ENCODE measurements at places on chromosomes 16 and 17.

DNA sequence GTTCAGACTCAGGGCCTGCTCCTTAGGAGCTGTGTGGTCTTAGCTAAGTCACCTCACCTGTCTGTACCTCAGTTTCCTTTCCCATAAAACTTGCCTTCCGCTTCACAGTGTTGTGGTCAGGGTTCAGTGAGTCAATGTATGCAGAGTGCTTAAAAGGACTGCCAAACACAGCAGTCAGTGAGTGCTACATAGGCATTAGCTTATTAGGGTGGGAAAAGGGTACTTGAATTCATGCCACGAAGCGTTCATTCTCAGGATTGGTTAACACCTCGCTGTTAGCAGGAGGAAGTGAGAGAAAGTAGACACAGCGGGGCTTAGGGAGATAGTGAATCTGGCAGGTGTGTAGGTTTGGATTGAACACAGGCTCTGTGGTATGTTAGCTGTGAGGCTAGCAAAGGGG lies 155.2 kb downstream of the SHISA9 start:
- no peak for DNase-seq

DNA sequence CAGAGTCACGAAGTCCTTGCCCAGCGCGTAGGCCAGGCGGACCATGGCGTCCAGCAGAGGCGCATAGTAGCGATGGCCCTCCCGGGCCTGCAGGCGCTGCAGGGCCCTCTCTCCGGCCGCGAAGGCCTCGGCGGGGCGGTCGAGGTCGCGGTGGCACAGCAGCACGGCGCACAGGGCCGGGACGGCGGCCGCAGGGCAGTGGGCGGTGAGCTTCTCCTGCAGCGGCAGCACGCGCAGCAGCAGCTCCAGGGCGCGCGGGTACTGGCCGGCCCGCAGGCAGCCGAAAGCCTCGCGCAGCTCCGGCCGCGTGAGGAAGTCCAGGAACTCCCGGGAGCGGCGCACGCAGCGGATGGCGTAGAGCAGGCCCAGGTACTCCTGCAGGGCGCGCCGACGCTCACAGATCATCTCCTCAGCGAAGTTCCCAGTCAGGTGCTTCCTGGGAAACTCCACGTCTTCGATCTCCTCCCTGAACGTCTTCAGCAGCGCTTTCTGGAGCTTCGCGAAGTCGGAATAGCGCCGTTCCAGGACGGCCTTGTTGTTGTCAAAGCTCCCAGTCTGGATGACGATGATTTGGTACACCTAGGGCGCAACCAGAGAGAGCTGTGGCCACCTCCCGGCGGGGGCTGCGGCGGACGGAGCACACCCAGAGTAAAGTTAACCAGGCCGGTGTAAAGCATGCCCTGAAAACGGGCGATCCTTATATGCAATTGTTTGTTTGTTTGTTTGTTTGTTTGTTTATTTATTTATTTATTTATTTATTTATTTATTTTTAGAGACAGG lies 7.4 kb downstream of the SNX20 start:
- no peak for DNase-seq

- DNase-seq: peak; percentile 98
Observed at GRCh38 chr17:7889166-7889955, 772 bp downstream of the CHD3 start.

GRCh38 chr16:55478827-55479429 lies at the start of gene MMP2:
MMP2 (plus strand) TSS chr16:55479198; CDS start chr16:55479480, 282 bp downstream.
- DNase-seq: no peak

All from anterior cingulate cortex (tissue), 58 donors.